ENCODE measurements at places on chromosomes 16 and 17.

- no peak for DNase-seq
These were observed 18.5 kb upstream of the CCL23 start for GRCh38 chr17:36036235-36036634.

GRCh38 chr16:77531752-77532151, 96.9 kb upstream of the ADAMTS18 start:
- no peak for DNase-seq

DNA sequence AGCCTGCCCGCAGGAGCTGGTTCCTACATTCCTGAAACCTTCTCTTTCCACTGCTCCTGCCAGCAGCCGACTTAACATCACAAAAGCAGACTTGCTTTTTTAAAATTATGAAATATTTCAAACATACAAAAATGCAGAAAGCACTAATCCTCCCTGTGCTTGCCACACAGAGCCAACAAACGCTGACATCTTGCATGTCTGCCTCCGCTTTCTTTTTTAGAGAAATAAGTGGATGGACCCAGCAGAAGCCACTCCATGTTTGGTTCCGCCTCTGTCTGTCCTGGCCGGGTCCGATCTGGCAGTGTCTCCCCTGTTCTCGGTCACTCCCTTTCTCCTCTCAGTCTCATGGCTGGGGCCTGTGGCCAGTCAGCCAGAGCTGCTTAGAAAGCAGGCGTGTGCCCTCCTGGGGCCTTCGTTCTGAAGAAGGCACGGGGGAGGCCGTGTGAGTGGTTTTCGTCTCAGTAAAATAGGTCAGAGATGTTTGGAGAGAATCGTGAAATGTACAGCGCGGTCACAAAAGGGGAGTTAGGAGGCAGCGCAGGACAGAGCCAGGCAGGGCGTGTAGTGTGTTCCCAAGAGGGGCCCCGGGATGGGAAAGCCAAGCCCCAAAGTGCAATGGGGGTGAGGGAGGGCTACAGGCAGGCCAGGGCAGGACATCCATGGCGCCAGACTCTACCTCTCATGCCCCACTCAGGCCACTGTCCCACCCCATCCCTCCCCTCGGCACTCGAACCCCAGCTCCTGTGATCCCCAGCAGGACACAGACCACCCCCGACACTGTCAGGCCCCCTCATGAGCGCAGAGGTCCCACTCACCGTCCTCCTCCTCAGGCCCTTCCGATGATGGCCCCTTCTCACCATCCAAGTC, 23.2 kb downstream of the MXRA7 start:
- no peak for DNase-seq

DNA sequence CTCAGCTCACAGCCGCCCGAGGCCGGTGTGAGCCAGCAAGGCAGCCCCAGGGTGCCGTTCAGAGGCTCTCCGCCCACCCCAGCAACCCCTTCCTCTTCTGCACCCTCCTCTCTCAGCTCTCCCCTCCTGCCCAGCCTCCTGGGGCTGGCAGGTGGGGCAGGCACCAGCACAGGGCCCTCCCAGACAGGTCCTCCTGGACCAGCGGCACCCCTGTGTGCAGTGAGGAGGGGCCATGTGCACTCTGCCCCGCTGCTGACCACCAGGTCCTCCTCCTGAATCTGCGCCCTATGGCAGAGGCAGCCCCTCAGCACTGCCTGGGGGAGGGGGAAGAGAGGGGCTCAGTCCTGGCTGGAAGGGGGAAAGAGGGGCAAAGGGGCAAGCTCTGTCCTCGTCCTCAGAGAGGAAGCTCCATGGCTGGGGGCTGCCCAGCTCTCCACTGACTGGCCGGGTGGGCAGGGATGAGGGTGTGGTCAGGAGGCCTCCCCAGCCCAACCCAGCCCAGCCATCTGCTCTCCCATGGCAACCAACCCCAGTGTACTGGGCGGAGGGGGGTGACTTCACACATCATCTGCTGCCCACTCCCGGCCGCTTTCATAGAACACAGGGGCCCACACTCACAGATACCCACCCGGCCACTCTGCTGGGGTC, 5.4 kb upstream of the BCAR1 start:
- DNase-seq = no peak

DNA sequence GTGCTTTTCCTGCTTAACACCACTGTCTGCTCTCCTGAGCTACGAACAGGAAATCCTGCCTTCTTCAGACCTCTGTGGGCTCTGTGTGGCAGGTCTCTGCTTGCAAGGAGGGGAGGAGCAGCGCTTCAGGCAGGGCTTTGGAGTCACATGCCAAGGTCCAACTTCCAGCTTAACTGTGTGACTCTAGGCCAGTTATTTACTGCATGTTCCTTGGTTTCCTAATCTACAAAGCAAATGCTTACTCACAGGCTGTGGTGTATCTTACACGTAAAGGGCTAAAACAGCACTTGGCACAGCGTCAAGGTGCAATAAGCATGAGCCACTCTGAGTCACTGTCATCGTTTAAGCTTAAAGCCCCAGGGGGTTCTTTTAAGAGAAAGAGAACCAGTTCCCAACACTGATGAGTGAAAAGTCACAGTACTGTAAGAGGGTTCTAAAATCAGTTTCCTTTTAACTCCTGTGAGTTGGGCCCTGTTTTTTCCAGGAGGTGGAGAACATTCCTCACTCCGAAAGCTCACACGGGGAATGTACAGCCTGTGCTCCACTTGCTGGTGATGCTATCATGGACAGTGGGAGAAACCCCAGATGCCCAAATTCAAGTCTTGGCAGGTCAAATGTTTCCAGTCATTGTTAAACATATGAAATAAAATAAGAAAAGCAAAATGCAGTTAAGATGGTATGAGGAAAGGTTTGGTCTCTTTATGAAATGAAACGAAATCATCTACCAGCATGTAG, 54.1 kb upstream of the BCAR1 start:
- DNase-seq = peak; percentile 62

- DNase-seq = no peak
These were observed 85.3 kb upstream of the LGALS9 start for GRCh38 chr17:27545562-27546229.

DNA sequence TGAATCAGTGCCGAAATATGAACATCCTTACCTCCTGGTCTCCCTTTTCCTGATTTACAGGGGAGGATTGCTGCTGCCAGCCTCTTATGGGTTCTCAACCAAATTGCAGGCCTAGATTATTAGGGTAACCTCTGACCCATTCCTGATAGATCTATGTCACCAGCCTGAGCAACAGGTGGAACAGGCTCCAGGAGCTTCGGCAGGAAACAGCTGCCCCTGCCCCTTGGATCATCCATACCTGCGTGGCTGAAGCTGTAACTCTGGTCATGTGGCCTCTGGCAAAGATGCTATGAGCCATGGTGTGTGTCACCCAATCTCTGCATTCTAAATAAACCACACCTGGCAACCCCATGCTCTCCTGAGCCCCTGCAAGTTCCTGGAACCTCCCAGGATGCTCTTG, 18.4 kb upstream of the RBBP6 start:
- no peak for DNase-seq

DNA sequence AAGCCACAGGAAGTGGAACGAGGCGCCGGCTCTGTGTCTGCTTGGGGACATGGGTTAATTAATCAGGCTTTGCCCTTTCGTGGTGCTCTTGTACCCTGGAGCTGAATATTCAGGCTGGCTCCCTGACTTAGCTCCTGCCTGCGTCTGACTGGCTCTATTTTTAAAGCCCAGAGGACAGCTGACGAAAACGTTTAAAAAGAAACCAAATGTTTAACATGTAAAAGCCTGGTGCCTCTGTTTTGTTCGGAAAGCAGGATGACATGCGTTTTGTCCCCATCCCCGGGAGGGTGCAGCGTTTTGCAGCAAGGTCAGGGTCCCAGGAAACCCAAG, 61.1 kb downstream of the NT5M start:
- no peak for DNase-seq

GRCh38 chr16:61677776-61678175, 358.5 kb downstream of the CDH8 start:
- DNase-seq = no peak

GRCh38 chr16:20928774-20929411, 28.3 kb downstream of the LYRM1 start:
- no peak for DNase-seq

- DNase-seq = no peak
These were observed 6.7 kb downstream of the CBX8 start for GRCh38 chr17:79789943-79790804.

GRCh38 chr17:72634621-72635020, 457.9 kb downstream of the SLC39A11 start:
- DNase-seq = no peak

DNA sequence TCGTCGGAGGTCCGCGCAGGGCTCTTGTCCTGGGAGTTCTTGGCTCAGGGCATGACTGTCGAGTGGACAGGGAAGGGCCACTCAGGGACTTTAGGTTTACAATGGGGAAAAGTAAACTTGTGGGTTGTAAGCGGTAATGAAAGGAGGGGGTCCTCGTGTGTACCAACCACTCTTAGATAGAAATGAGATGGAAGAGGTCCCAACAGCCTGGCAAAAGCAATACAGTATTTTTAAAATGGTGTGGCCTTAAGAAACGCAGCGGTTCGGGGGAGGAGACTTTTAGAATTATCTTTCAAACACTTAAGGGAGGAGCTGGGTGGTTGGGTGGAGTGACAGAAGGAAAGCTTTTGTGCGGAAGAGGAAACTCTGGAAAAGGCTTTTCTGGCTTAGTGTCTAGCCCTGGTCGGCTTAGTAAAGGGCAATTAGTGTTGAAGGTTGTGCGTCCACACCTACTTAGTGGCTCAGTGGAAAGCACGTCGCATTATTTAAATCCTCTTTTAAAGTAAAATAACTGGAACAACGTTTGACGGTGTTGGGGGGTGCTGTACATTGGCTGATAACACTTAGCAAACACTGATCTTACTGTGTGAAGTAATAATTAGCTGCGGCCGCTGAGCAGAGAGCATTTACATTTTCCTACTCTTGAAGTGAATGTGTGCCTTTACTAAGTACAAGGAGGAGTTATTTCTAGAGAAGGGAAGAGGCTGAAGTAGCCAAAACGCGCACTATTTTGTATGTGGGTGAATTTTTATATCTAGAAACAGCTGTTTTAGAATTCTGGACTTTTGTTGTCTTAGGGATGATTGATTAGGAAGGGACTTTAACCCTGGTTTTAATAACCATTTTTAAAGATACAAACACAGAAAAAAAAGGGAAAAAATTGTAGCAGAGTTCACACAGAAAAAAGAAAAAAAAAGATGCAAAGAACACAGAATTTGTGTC, 1.0 kb downstream of the WSB1 start:
- peak; percentile 3 for DNase-seq

DNA sequence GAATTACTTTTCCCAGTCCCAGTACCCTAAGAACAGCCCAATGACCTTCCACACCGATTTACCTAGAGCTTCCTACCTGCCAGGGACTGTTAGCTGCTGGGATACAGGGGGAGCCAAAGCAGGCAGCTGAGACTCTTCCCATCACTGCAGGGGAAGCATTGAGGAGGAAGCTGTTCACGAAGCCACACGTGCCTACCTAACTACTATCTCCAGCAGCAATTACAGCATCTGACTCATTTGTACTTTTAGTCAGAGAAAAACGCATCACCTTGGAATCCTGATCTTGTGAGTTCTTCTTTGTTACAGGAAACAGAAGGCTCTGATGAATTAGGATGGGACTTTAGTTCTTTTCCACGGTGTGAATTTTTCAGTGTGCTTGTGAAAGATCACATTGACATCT, 113.7 kb upstream of the DHX40 start:
- no peak for DNase-seq

GRCh38 chr16:17173281-17173680, 297.5 kb downstream of the XYLT1 start:
- DNase-seq = no peak

DNA sequence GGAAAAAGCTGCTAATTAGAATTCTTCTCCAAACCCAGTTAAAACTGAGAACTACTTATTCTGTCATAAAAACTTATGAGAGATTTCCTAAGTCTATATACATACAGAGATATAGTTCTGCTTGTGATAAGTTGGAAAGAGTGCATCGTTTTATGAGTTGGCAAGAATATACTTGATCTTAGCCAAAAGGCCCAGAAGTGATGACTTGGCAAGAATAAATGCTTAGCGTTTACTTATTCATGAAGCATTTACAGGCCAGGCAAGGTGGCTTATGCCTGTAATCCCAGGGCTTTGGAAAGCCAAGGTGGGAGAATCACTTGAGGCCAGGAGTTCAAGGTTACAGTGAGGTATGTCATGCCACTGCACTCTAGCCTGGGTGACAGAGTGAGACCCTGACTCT, 81.7 kb downstream of the CYB561 start:
- no peak for DNase-seq

DNA sequence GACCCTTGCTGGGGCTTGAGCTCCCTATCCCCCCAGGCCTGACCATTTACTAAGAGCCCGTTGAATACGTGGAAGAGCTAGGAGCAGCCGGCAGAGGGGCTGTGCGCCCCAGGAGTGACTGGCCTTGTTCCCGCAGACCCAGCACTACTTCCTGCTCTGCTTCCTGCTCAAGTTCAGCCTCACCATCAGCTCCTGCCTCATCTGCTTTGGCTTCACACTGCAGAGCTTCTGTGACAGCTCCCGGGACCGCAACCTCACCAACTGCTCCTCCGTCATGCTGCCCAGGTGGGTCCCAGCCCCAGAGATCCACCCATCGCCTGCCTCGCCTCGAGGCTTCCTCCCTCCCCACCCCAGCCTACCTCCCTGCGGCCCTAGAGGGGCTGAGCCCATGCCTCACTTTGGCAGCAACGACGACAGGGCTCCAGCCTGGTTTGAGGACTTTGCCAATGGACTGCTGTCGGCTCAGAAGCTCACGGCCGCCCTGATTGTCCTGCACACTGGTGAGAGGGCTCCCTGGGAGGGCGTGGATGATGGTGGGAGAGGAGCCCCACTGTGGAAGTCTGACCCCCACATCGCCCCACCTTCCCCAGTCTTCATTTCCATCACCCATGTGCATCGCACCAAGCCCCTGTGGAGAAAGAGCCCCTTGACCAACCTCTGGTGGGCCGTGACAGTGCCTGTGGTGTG, 17.2 kb downstream of the CASKIN2 start:
- no peak for DNase-seq

DNA sequence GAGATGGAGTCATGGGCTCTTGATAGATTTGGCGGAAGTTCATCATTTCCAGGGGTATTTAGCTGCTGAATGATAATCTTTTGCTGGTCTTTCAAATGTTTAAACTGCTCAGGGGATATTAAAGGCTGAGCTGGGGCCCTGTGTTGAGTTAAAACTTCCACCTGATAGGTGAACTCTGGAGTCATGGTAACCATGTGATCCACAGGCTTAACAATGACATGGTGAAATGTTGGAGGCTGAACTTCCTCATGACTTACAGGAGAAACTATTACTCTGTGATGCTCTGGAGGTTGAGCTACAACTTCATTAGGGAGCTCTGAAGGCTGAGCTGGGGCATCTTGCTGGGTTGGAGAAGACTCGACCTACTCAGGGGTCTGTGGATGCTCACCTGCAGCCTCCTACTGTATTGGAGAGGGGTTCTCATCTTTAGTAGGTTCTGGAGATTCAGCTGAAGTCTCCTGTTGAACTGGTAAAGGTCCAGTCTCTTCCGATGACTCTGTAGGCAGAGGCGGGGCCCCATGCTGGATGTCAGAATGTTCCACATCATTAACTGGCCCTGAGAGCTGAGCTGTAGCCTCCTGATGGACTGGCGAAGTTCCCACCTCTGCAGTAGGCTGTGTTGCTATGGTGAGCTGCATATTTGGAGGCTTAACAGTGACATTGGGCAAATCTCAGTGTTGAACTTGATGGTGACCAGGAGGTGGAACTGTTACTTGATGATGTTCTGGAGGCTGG, 24.2 kb downstream of the RDM1 start:
- no peak for DNase-seq

- DNase-seq = no peak
These were observed 105.3 kb upstream of the FAM20A start for GRCh38 chr17:68706356-68706920.

GRCh38 chr16:68202091-68202519, 33.8 kb downstream of the ESRP2 start:
- DNase-seq = no peak

- DNase-seq = no peak
These were observed 1.0 kb downstream of the FOXJ1 start for GRCh38 chr17:76139801-76140660.
